ENCODE measurements at places on chromosomes 1 and 21.

- DNase-seq, result no peak
These were observed 66.5 kb downstream of the PLXNA2 start for GRCh38 chr1:208177656-208178055.

- DNase-seq, result no peak
These were observed 892.4 kb upstream of the B3GALT2 start for GRCh38 chr1:194078765-194079164.

DNA sequence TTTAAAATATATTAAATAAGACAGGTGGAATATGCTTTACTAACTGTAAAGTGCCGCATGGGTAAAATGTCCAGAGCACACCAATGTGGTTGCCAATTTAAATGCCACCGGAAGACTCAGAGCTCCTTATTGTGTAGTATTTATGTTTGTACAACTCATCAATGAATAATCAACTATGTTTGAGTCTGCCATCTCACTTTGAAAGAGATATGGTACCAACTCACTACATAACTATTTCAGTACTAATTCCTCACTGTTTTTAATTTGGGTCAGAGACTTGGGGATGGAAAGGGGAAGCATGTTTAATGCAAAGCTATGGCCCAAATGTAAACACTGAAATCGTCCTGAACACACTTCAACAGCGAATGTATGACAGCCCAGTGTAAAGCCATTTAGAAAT lies 144.8 kb downstream of the NR5A2 start:
- no peak for DNase-seq

GRCh38 chr1:177969825-177970371 lies at the start of gene SEC16B:
SEC16B (minus strand) TSS chr1:177970058; CDS start chr1:177967981, 2,077 bp downstream.
- no peak for DNase-seq

- DNase-seq, result no peak
These were observed 3.4 kb downstream of the CAPZB start for GRCh38 chr1:19481826-19482398.

DNA sequence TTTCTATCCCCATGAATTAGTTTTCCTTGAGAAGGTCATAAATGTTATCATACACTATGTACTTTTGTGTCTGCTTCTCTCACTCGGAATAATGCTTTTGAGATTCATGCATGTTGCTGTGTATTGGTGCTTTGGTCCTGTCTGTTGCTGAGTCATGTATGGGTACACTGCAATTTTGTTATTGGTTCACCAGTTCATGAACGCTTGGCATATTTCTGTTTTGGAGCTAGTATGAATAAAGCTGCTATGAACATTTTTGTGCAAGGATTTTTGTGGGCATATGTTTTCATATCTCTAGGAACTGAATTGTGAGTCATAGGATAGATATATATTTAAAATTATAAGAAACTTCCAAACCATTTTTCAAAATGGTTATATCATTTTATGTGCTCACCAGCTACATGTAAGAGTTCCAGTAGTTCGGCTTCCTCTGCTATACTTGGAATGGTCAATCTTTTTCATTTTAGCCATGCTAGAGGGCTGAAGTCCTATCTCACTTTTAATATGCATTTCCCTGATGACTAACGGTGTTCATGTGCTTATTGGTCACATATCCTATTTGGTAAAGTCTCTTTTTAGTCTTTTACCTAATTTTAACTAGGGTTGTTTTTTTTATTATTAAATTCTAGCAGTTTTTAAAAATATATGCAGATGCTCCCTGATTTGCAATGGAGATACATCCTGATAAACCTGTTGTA lies 38.2 kb downstream of the ETS2 start:
- DNase-seq, result no peak

- DNase-seq, result no peak
These were observed 1.6 kb upstream of the NECAP2 start for GRCh38 chr1:16438924-16439323.

- DNase-seq, result peak; percentile 15
These were observed 88.8 kb downstream of the ST3GAL3 start for GRCh38 chr1:43796111-43796581.

- no peak for DNase-seq
These were observed 34.8 kb downstream of the ACOT7 start for GRCh38 chr1:6358757-6359201.

- no peak for DNase-seq
These were observed at the start of gene TNFRSF14 for GRCh38 chr1:2556277-2556677. TNFRSF14 (plus strand) TSS chr1:2556371; CDS start chr1:2556665, 294 bp downstream.

DNA sequence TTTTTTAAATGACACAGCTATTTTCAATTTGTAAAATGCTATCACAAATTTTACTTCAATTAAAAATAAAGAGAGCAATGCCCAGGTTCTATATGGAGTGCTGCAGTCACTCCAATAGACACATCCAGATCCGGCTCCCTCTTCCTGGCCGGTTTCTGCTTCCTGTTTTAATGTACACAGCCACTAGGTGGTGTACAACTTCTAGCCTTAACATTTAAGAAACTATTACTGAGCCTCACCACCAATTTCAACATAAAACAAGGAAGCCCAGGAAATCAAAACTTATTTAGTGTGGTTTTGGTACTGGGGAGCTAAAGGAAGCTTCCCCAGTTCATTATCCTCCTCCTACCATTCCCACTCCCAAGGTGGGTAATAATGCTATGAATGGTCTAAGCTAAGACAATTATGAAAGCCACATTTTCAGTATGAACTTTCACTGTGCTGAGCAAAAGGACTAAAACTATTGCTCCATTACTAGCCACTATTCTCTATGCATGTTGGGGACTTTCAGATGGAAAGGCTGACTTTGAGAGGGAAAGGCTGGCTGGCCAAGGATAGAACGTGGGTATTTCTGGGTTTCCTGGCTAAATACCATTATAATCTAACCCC lies 25.5 kb upstream of the MTMR11 start:
- DNase-seq, result peak; percentile 85

- DNase-seq, result no peak
These were observed 2.7 kb downstream of the MIA3 start for GRCh38 chr1:222620566-222620965.

DNA sequence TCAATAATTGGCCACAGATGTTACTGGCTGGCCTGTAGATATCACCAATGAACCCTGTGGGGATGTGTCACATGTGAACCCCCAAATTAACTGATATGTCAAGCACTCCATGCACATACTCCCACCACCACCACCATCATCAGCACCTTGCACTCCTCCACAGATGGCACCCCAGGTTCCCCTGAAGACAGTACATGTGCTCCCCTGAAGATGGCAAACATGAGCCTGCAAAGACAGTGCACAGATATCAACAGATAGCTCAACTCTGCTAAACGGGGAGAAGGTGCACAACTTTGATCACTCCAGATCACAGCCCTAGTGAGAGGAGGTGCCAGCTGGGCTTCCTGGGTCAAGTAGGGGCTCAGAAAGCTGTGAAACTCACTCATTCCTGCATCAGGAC lies 74.4 kb downstream of the CLCA4 start:
- DNase-seq, result no peak

- DNase-seq, result no peak
These were observed 23.3 kb upstream of the DPT start for GRCh38 chr1:168752171-168752832.

- no peak for DNase-seq
These were observed 15.8 kb downstream of the GADD45A start for GRCh38 chr1:67700692-67701410.

DNA sequence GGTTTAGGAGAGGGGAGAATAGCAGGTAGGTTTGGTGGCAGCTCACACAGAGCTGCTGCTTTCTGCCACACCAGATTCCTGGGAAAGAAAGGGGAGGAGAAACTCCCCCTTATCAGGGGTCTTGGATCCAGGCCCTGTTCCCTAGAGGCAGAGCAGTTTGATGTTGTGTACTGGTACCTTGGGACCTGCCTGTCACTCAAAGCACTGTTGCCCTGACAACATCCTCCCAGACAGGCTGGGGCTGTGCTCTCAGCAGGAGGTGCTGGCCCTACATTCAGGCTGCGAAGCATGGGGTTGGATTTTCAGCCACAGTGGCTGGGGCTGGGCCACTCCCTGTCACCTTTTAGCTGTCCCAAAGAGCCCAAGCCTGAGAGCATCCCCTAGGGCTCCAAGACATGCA lies 188.0 kb downstream of the GRIK3 start:
- DNase-seq, result no peak

- DNase-seq, result no peak
These were observed 97.5 kb downstream of the SPATA46 start for GRCh38 chr1:162279136-162279498.

DNA sequence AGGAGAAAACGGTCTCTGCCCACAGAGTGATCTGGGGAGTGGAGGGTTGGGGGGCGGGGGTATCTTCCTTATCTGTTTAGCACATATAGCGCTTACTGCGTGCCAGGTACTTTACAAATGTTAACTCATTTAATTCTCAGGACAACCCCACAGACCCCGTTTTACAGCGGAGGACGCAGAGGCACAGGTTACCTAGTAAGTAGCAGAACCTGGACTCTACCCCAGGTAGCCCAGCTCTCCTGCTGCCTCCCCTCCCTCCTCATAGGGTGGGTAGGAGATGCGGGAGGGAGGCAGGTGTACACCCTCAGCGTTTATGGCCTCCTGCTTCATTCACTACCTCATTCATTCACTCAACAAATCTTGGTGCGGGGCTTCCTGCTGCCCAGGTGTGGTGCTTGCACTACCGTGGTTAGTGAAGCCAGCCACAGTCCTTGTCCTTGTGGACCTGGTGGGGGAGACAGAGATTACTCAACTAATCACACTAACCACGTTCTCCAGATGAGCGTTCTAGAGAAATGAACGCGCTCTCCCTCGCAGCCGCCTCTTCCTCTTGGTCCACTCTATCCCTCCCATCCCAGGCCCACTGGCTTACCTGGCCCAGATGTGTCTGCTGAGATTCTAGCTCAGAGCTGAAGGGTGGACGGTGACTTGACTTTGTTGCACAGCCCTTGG lies 102.0 kb downstream of the IER5 start:
- DNase-seq, result no peak

- DNase-seq, result no peak
These were observed 6.0 kb upstream of the CFAP141 start for GRCh38 chr1:154212083-154212482.

DNA sequence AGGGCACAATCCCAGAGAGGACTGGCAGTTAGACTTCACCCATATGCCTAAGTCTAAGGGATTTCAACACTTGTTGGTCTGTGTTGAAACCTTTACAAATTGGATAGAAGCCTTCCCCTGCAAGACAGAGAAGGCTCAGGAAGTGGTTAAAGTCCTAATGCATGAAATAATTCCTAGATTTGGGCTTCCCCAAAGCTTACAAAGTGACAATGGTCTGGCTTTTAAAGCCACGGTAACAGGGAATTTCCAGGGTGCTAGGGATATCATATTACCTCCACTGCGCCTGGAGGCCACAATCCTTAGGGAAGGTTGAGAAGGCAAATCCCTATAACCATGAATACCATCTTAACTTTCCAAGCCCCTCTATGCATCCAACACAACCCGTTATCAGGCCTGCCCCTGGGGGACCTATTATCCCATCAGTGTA lies 3.3 kb upstream of the FMO4 start:
- no peak for DNase-seq

DNA sequence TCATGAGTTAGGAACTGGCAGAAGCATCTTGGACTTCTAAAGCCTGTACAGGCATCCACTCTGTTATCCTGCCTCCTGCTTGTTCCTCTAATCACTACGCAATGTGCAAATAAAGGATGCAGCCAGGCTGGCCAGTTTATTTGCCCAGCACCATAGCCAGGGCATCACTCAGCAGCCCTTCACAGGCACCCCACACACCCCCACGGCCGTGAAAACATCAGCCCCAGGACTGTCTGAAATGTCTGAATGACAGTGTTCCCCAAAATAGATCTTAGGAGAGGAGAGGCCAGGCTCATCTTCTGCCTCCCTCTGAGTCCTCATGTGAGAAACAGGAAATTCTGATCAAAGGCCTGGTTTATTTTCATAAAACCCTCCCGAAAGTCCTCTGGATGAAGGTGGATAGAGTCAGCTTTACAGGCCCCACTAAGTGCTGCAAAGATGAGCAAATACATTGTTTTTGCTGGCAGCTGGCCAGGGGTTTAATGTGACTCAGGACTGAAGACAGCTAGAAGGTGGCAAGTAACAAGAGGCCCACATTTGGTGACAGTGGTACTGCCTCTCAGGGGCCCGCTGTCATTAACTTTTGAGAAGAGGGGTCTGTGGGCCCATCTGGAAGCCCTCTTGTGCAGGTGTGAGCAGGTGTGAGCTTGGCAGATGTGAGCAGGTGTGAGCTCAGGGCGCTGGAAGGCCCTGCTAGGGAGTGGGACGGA lies 32.9 kb downstream of the GRHL3 start:
- DNase-seq, result no peak

- DNase-seq, result no peak
These were observed 19.6 kb downstream of the EDN2 start for GRCh38 chr1:41464885-41465284.

- DNase-seq, result no peak
These were observed 2.6 kb upstream of the FTCD start for GRCh38 chr21:46157987-46158451.

GRCh38 chr1:21932127-21932526 lies 5.0 kb downstream of the HSPG2 start:
- no peak for DNase-seq

DNA sequence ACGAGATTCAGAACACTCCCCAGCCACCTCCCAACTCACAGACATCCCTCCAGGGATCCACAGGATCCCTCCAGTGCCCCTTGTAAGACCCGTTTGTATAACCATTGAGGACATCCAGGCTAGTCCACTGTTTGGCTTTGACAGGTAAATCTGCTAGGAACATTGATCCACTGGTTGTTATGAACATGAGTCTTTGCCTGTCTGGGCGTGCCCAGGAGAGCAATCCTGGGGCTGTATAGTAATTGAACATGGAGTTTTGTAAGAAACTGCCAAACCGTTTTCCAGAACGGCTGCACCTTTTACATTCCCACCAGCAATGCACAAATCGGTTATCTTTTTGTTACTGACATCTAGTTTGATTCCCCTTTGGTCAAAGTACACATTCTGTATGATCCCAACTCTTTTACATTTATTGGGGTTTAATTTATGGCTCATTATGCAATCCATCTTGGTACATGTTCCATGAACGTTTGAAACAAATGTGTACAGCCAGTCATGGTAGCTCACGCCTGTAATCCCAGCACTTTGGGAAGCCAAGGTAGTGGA lies 88.7 kb downstream of the WDR4 start:
- DNase-seq, result no peak

DNA sequence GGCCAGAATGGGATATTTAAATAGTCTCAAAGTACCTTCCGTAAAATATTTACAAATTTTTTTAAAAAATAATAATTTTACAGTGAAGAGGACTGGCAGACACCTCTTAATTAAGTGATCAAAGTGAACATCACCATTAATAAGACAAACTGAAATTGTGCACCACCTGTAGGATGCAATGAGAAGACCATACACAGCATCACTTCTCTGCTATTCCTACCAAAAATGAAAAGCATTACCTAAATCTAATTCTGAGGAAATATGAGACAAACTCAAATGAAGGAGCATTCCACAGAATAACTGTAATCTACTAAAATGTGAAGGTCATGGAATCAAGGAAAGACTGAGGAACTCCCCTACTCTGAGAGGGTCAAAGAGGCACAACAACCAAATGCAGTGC lies 68.2 kb upstream of the PRDX6 start:
- no peak for DNase-seq
